ENCODE measurements at places on chromosomes 4 and X.

- no peak for DNase-seq
Measured at GRCh38 chr4:106367072-106367471, 1.5 kb downstream of the GIMD1 start.

- DNase-seq, result no peak
Measured at GRCh38 chr4:176054942-176055341, 10.7 kb upstream of the WDR17 start.

GRCh38 chrX:118211891-118212816, 95.5 kb upstream of the KLHL13 start:
- DNase-seq, result no peak

- no peak for DNase-seq
Measured at GRCh38 chrX:70033348-70034051, 16.2 kb downstream of the AWAT2 start.

- no peak for DNase-seq
Measured at GRCh38 chr4:36399762-36400353, 118.4 kb downstream of the DTHD1 start.

GRCh38 chr4:62548765-62549164, 1348.6 kb downstream of the ADGRL3 start:
- DNase-seq, result no peak

GRCh38 chr4:168551945-168552695, 55.3 kb downstream of the PALLD start:
- no peak for DNase-seq

- no peak for DNase-seq
Measured at GRCh38 chr4:38710053-38710452, 46.1 kb downstream of the KLF3 start.

GRCh38 chr4:115234405-115235093, 121.1 kb upstream of the NDST4 start:
- peak; percentile 5 for DNase-seq

DNA sequence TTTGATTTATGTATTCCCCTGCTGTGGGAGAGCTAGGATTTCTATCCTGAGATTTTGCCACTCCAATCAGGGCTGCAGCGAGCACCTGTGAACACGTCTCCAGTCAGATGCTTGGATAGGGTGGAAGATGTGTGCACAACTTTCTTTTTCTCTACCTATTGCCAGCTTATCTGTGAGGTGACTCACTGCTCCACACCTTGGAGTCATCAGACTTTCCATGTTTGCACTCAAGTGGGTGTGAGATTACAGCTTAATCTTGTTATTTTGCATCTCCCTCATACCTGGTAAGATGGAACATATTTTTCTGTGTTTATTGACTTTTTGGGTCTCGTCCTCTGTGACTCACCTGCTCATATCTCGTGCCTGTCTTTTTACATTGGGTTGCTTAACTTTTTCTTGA, 32.2 kb downstream of the PSAPL1 start:
- DNase-seq, result no peak

GRCh38 chr4:172344308-172344938, 531.2 kb downstream of the GALNTL6 start:
- peak; percentile 22 for DNase-seq

- no peak for DNase-seq
Measured at GRCh38 chrX:133365871-133366611, 49.2 kb downstream of the GPC4 start.

- no peak for DNase-seq
Measured at GRCh38 chr4:161629694-161630441, 533.9 kb downstream of the FSTL5 start.

GRCh38 chrX:24260842-24261550, 52.9 kb downstream of the SUPT20HL2 start:
- no peak for DNase-seq

DNA sequence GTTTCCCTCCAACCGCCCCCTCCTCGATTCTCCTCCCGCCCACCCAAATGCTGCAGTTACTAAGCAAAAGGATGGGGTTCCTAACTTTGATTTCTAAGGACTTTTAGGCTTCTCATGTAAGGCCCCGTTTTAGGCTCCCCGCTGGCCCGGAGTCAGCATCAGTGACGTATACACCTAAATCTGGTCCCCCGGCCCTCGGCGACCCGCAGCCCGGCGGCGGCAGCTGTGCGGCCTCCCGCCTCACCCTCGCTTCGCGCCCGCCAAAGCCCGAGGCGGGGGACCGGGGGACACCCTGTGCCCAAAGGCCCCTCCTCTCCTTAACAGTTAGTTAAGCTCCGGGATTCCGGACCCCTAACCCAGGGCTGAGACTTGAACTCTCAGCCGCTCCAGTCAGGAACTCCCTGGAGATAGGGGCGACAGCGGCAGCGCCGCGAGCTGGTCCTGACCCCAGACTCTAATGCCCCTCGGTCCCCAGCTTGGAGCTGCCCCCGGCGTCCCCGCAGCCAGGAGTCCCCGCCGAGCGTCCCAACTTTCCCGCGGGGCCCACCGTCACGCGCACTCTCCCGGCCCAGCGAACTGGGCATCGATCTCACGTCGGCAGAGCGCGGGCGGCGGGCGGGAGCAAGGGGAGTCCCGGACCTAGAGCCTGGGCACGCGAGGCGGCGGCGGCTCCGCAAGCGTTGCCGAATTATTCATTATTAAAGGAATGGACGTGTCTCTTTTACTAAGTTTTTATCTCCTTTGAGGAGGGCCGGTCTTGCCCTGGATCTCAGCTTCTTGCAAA, 1.5 kb upstream of the NR3C2 start:
- DNase-seq, result no peak

DNA sequence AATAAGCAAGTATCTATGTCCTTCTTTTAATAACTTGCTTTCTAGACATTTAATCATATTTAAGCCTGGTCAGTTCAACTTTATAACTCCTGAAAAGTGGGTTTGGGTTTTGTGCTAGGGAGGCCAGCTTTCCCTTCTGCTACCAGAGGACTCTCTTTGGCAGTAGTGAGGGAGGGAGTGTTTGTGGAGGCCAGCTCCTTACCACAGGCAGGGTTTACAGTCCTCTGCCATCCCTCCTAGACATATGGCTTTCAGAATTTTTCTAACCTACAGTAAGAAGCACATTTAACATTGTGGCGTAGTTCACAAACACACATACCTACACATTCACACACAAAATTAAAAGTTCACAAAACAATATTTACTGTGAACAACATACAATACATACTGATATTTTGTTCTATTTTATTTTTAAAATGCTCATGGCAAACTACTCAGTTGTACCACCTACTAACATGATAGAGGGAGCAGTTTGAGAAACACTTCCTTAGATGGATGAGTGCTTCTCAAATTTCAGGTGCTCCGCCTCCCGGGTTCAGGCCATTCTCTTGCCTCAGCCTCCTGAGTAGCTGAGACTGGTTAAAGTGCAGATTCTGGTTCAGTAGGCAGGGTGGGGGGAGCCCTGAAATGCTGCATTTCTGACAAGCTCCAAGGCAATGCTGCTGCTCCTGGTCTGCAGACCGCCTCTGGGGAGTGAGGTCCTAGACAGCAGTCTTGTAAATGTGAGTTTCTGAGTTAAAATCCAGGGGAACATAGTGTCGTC, 86.7 kb downstream of the PTTG2 start:
- no peak for DNase-seq

All from NCI-H1436 treated with DMSO at 0.1 percent for 48 hours (cell line).